ENCODE measurements at places on chromosomes 16 and 17.
A peak's percentile ranks its signal among the peaks of the same experiment; 100 is the strongest.

DNA sequence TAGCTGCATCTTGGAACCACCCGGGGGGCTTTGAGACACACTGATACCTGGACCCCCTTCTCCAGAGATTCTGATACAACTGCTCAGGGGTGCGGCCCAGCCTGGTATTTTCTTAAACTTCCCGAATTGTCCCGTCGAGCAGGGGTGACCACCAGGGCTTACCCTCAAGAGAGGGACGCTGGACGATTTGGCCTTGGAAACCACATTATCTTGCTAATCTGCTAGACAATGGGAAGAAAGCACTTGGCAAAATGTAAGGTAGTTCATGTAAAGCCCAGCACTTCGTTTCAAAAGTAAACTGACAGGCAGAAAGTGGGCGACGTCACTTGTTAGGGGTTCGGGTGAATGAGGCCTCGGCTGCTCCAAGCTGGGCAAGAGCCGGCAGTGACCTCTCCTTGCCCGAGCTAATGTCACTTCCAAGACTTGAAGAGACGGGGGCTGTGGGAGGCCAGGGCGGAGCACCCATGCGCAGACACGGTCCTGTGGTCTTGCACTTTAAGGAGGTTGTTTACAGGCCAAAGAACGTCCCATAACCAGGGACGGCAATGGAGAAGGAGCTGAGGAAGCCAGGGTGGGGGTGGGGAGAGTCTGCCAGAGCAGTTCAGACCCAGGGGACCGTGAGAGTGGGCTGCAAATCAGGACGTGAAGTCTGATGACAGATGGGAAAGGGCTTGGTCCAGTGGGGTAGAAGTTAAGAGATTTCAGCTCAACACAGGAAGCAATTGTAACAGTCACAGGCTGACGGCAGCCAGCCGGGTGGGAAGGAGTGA lies 152.7 kb upstream of the GSE1 start:
- DNase-seq = no peak

- no peak for DNase-seq
Measured at GRCh38 chr17:14619821-14620220, 318.9 kb downstream of the HS3ST3B1 start.

- DNase-seq = no peak
Measured at GRCh38 chr17:17051380-17051779, 9.1 kb downstream of the MPRIP start.

- DNase-seq = no peak
Measured at GRCh38 chr16:89453501-89454321, 36.6 kb downstream of the ANKRD11 start.

GRCh38 chr17:50072925-50073324 lies 17.0 kb downstream of the ITGA3 start:
- no peak for DNase-seq

DNA sequence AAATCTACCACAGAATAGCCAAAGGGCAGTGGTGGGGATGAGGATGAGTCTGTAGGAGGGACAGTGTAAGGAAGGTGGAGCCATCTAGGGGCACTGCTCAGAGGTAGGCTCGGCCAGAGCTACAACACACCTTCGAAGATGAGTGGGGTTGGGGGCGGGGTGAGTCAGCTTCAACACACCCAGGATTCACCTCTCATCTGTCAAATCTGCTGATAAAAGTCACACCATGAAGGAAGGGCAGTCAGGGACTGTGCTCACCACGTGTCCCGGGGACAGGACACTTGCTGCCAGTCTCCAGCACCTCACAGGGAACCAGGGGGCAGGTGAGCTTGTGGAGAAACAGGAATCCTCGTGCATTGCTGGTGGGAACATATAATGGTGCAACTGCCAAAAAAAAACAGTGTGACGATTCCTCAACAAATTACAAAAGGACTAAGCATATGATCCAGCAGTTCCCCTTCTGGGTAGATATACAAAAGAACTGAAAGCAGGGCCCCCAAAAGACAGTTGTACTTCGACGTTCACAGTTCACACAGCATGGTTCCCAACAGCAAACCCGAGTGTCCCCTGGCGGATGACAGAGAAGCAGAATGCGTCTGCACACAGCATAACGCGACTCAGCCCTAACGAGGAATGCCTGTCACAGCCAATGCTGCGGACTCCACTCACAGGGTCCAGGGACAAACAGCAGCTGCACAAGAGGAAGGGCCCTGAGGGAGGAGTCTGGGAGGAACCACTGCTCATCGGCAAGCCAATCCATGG lies 133.1 kb downstream of the ANKRD11 start:
- peak; percentile 26 for DNase-seq

GRCh38 chr17:80834893-80835275 lies 156.8 kb upstream of the CHMP6 start:
- no peak for DNase-seq

DNA sequence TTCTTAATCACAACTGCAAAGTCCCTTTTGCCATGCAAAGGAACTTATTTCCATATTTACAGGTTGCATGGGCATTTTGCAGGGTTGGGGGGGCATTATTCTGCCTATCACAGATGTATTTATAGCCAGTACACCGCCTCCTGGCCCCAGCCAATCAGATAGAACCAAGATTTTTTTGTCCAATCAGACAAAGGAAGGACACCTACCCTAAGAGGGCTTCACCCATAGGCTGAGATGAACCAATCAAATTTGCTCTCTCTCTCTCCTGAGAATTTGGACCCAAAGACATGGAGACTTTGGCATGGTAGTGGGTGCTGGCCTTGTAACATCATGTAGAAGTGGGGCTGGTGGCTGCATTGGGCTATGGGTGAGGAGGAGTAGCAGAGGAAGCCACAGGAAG lies 3.9 kb upstream of the KCNG4 start:
- DNase-seq = no peak

GRCh38 chr16:11880007-11880406 lies 28.7 kb upstream of the RSL1D1 start:
- DNase-seq = no peak
